NCI-H187 (cell line): ENCODE measurements at places on chromosomes 5 and 9.

GRCh38 chr9:9523476-9524139 is 1089.2 kb downstream of the PTPRD start:
- DNase-seq, result no peak

DNA sequence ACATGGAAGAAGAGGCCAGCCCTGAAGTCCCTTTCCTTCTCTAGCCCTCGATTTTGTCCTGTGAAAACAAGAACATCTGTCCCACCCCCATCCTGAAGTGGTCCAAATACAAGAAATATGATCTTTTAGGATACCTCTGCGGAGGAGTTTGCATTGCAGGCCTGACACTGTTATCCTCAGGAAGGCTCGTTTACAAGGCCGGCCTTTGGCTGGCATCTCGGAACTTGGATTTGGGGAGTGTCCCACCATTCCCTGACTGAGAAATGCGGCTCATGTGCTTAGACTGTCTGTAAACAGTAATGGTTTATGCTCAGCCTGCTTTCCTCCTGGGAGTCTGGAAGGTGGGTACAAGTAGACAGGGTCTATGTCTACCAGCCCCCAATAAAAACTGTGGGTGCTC is 26.4 kb downstream of the WHRN start:
- DNase-seq, result no peak

DNA sequence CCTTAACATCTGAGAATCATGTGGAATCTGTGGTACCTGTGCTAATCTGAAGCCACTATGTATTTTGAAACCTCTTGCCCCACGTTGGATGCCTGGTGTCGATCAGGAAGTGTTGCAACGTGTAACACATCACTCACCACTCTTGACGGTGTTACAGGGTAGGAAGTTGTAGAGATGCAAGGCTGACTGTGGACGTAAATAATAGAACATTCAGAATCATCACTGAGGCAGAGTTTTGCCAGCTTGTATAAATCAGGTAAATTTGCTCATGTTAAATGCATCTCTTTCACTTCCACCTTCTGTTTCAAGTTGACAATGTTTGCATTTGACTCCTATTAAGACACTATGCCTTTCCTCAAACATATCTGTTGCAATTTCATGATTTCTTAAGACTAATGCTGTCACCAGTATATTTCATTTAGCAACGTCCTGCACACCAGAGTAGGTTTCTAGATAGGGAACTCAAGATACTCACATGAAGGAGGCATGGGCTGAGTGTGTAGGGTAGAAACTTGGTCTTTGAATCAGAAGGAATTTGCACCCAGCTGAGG is 38.1 kb downstream of the BASP1 start:
- no peak for DNase-seq

DNA sequence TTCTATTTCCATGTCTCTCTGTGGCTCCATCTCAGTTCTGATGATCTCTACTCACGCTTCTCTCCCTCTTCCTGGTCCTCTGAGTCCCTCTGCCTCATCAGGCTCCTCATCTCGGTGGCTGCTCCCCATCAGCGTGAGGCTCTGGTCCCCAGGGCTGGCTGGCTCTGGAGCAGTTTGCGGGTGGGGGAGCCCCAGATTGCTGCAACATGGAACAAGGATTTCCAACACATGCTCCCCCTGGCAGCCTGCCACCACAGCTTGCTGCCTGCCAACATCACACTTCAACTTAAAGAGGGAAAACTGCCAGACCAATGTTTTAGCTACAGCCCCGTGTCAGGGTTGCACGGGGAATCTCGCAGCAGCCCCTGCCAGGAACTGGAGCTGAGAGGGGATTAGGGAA is 77.2 kb upstream of the NEK6 start:
- no peak for DNase-seq

GRCh38 chr9:128469070-128469469 is 13.3 kb downstream of the ODF2 start:
- DNase-seq, result no peak

GRCh38 chr5:150626853-150627276 is 13.6 kb upstream of the SYNPO start:
- no peak for DNase-seq

DNA sequence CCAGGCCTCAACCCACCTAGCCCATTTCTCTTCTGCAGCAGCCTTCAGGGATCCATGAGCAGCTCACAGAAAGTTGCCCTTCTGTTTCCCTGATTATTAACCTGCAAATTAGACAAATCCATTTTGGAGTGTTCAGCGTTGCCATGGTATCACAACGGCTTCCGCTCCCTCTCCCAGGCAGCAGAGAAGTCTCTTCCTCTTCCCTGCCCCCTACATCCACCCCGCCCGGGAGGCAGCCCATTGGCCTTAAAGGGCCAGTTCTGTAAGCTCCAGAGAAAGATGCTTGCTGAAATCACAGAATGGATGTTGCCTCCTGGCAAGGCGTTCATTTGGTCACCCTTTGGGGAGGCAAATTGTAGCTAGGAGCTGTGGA is 47.7 kb upstream of the BOD1 start:
- no peak for DNase-seq

DNA sequence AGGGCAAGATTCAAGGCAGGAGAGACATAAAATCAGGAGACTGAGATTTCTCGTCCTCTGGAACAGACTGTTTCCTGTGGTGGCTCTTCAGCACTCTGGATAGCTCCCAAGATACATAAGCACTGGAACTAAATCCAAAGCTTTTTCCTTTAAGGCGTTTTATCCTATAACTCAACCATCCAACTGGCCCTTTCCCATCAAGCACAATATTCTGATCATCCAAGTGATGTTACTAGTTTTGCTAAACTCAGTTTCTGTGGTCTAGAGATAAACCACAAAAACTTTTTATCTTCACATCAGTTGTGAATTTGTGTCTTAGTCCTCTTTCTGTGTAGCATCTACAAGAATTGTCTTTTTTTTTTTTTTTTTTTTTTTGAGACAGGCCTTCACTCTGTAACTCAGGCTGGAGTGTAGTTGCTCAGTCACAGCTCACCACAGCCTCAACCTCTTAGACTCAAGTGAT is 299.4 kb downstream of the COX7C start:
- DNase-seq, result no peak

DNA sequence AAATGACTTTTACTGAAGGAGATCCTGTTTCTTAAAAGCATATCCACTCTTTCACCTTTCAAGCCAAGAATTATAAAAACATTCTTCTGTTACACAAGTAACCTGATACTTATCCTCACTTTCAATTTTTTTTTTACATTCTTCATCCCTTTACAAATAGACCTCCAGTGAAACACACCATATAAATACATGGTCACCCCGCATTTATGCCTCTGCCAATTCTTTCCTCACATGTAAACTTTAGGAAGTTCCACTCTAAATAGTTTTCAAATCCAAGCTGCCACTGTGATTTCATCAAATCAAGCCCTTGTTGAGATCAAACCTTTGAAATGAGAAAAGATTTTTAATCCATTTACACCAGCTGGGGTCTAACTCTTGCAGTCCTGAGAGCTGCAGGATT is 40.0 kb downstream of the GAS1 start:
- DNase-seq, result no peak

GRCh38 chr5:14487897-14488570 is 93.6 kb upstream of the OTULINL start:
- DNase-seq, result no peak

DNA sequence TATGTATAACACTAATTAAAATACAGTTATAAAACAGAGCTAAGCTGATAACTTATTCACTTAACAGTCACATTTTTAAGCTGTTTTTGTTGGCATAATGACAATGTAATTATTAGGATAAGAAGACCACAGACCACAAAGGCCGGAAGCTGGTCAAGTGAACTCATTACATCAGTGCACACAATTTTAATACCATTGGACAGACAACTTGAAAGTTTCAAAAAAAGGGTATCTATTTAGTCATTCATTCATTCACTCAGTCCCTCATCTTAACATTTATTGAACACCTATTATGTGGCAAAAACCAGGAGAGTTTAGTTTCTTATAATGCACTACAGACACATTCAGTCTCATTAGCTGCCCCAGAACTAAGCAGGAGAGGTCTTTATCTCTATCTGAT is 11.6 kb downstream of the ERP44 start:
- no peak for DNase-seq

DNA sequence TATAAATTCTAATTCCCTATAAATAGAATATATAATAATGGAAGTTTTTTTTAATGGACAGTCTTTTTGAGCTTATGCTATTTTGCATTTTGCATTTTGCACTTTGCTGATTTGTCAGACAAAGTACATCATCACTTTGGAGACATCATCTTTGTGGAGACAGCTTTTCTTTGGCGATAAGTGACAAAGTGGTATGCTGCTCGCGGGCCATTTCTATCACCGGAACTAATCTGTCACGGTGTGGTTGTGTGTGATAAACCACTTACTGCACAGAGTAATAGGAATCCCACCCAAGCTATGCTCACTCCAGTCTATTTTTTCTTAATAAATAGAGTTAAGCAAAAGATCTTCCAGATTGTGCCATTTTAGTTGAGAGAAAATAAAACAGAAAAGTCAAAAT is 133.1 kb downstream of the MACIR start:
- DNase-seq, result no peak

- no peak for DNase-seq
Measured at GRCh38 chr5:175025077-175025476, 300.7 kb downstream of the MSX2 start.

- DNase-seq, result no peak
Measured at GRCh38 chr9:4615251-4615650, 46.8 kb upstream of the PLPP6 start.

DNA sequence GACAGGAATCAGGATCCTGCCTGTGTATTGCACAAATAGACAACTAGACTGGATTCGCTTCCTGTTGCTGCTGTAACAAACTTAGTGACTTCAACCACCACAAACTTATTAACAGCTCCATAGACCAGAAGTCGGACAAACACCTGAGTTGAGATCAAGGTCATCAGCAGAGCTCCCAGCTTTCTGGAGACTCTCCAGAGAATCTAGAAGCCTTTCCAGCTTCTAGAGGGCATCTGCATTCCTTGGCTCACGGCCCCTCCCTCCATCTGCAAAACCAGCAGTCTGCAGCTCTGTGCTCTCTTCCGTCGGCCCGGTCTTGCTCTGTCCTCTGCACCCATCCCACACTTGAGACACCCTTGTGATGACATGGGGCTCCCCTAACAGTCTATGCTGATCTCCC is 99.1 kb downstream of the KCNT1 start:
- DNase-seq, result no peak

DNA sequence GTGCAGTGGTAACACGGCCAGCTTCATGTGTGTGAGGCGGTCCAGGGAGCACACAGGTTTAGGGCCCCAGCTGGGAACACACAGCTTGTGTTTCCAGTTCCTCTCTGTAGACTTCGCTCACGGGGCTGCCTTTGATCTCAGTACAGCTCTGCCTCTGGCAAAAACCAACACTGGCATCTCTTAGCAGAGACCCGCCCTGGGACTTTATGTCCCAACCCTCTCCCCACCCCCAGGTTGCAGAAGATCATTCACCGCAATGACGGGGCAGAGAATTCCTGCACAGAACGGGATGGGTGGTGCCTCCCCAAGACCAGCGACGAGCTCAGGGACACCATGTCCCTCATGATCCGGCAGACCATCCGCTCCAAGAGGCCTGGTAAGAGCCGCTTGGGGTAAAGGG is 5.2 kb upstream of the CEL start:
- DNase-seq, result no peak

DNA sequence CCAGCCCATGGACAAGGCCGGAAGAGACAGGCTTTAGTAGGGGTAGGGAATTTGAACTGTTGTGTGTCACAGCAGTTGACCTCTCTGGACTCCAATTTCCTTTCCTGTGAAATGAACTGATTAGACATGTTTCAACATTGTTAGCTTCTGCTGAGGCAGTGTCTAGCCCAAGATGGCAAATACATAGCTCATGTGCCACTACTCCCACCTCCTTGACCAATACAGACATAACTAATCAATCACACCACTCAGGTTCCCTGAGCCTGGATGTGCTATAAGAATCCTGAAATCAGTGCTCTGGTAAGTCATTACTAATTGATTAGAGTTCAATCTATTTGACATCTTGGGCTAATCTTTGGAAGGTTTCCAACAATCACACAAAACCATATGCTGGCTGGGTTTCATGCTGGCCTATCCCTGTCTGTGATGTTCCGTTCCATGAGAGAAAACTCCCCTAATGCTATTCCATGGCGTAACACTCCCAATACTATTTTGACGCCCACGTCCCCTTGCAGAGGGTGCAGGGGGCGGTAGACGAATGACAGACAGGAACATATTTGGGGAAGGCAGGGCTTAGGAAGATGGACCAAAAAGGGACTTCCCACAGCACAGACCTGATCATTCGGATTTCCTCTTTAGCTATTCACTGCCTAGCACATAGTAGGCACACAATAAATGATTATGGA is 95.2 kb downstream of the PDE6A start:
- DNase-seq, result no peak

- DNase-seq, result no peak
Measured at GRCh38 chr5:127898551-127899213, 184.9 kb upstream of the SLC12A2 start.

DNA sequence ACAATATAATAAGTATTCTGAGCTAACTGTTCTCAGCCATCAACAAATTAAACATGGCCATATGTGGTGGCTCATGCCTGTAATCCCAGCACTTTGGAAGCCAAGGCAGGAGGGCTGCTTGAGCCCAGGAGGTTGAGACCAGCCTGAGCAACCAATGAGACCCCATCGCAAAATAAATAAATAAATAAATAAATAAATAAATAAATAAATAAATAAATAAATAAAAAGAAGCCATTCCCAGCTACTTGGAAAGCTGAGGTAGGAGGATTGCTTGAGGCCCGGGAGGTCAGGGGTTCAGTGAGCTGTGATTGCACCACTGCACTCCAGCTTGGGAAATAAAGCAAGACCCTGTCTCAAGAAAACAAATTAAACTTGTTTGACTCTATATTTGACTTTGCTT is 1256.4 kb downstream of the EFNA5 start:
- DNase-seq, result no peak

GRCh38 chr5:128528637-128529255 is 9.3 kb downstream of the FBN2 start:
- no peak for DNase-seq

DNA sequence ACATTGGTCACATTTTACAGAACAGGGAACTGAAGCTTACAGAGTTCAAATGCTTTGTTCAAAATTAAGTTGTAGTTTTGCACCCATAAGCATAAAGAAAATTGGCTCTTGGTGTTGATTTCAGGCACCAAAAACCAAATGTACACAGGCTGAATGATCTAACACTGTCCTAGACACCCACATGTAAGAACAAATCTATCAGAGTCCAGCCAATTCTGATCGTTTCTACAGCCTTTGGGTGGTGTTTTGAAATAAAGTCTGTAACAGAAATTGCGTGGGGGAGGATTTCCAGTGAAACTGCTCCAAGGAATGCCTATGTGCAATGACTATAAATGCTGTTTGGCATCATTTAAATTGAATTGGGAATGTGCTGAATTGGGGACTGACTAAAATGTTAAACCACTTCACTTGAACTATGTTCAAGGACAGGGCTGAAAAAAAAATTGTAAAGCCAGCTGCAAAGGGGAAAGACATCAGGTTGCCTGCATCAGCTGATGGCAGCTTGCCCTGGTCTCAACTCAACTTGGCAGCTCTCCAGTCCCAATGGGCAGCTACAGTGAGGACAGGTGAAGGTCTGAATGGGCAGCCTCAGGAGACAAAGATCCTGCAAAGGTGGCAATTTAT is 92.2 kb upstream of the TRPC7 start:
- no peak for DNase-seq

- DNase-seq, result no peak
Measured at GRCh38 chr9:31135567-31135966, 1248.9 kb upstream of the ACO1 start.
